ENCODE measurements at places on chromosomes 7 and 10.

- DNase-seq = no peak
Measured at GRCh38 chr10:79502561-79503309, 9.6 kb upstream of the EIF5AL1 start.

DNA sequence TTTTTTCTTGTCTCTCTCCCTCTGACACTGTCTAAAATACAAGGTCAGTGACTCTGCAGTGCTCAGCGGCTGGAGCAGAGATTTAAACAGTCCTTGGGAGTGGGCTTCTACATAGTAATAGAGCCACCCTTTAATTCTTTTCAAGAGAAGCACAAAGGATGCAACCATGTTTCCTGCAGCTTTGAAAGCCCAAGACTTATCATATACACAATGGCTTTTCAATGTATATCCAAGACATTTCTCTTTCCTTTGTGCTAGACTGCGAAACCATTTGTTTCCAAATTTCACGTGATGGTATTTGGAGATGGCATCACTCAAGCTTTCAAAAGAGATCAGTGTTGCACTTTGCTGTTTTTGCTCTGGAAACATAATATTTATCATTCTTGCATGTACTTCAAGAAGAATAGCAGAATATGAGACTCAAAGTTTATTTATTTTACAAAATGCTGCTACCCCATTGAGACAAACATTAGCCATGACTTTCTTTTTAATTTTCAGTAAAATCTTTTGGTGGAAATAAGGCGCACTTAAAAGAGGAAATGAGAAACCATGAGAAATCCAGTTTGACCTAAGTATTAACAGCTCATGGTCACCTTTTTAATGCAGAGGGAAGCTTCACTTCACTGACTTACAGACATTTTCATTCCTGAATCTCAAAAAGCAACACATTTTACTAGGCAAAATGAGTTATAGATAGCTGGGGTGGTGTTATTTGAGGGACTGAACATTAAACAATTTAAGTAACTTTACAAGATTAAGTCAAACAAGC lies 76.6 kb downstream of the SEMA3C start:
- DNase-seq = no peak

- peak; percentile 50 for DNase-seq
Measured at GRCh38 chr7:17301471-17302456, 3.3 kb downstream of the AHR start.

DNA sequence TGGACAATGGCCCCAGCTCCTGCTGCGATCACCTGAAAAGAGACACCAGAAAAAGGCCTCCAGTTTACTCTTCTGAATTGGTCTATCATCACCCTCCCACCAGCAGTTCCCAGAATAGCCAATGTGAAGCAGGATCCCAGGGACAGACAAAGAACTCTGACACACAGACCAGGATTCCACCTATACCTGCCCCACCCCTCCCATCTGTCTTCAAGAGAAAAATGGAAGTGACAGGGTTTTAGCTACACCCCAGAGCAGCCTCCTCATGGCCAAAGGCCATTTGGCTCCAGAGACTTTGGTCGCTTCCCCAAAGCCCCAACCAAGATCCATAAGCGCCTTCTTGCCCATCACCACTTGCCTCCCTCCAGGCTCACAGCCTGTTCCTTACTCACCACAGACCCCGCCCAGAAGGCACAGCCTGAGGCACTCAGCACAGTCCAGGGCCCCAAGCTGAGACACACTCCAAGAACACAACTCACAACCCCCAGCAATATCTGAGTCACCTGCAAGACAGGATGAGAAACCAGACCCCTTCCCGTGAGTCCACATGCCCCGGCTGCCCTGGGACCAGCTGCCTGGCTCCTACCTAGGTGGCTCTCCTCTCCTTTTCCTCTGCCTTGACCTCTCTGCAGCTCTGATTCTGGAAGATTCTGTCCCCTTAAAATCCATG lies 6.5 kb downstream of the TMEM176B start:
- no peak for DNase-seq

DNA sequence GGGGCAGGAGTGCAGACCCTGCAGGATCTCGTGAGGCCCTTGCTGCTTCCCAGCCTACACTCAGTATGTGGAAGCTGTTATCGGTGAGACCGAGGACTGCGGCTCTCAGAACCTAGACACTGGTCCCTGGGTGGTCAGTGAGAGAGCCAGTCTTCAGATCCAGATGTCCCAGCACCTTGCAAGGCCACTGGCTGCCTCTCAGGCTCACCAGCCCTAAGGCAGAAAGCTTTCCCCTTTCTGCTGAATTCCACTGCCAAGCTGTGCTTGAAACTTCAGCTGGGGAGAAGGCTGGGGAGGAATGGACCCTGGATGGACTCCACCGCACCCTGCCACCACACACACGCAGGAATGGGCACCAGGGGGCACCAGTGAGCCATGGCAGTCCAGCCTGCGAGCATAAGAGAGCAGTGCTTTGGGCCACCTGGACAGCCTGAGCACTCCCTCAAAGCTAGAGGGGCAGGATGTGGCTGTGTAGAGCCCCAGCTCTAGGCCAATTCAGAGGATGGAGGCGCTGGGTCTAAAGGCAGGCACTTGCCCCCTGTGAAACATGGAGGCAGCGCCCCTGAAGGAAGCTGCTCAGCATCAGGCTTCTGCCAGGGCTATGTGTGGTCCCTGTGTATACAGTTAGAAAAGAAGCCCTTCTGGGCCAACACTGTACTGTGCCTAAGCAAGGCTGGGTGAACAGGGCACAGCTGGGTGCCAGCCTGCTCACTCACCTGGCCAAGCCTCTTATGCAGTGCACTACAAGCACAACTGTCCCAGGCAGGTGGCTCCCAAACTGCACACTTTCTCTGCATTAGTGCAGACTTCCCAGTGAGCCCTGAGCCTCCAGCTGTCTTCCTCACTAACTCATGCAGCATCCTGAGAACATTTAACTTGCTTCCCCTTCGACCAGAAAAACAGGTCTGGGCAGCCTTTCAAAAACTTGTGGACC lies 21.6 kb downstream of the TMEM72 start:
- DNase-seq = peak; percentile 78

DNA sequence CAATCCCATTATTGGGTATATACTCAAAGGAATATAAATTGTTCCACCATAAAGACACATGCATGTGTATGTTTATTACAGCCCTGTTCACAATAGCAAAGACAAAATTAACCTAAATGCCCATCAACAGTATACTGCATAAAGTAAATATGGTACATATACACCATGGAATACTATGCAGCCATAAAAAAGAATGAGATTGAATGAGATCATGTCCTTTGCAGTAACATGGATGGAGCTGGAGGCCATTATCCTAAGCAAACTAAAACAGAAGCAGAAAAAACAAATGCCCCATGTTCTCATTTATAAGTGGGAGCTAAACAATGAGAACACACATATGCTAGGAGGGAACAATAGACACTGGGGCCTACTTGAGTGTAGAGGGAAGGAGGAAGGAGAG lies 44.7 kb upstream of the CROT start:
- no peak for DNase-seq

GRCh38 chr7:55477781-55478374 lies 94.4 kb downstream of the VOPP1 start:
- DNase-seq = no peak

- DNase-seq = no peak
Measured at GRCh38 chr10:108797573-108797972, 1125.7 kb downstream of the XPNPEP1 start.
